ENCODE measurements at places on chromosomes 3 and 15.

GRCh38 chr15:83657549-83657948 is 3.6 kb downstream of the ADAMTSL3 start:
- DNase-seq = no peak

GRCh38 chr3:74403307-74403706 is 211.2 kb downstream of the CNTN3 start:
- no peak for DNase-seq

GRCh38 chr15:100050877-100051786 is 290.6 kb downstream of the ADAMTS17 start:
- DNase-seq = no peak

DNA sequence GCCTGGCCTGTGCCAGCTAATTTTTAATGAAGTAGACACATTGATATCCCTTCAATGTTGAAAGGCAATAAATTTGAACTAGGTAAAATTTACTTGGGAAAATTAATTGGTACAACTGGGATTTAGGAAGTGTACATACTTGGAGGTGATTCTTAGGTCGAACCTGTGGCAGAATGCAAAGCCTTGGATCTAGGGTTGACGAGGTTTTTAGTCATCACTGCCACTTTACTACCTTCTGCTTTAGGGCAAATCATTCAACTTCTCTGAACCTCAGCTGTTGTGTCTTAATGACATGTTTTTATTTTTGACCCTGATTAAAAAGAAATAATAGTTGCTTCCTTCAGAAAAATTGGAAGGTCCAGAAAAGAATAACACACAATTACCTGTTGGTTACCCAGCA is 2.5 kb downstream of the APPL1 start:
- DNase-seq = no peak

DNA sequence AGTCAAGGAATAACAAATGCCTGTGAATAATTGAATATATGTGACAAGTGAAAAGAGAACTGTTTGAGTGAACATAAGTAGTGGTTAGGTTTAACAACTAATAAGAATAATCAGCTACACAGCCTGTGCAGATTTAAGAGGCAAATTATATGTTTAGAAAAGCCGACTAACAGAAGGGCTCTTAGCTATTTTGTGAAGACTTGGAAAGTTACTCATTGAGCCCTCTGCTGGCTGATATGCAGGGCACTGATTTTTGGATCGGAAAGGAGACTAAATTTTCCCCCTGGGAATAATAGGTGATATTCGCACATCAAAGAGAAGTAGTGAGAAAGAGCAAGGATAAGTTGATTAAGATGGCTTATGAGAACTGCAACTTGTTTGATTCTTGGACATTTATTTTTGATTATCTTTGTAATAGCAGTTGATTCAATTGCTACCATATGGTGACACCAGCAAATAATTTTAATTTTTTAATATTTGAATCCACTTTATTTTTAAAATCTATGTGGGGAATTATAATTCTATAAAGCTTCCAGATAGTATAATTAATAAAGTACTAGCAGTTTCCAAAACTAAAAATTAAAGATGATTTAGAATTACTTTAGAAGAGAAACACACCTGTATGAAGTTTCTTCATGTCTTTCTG is 156.2 kb downstream of the NLGN1 start:
- DNase-seq = peak; percentile 26

DNA sequence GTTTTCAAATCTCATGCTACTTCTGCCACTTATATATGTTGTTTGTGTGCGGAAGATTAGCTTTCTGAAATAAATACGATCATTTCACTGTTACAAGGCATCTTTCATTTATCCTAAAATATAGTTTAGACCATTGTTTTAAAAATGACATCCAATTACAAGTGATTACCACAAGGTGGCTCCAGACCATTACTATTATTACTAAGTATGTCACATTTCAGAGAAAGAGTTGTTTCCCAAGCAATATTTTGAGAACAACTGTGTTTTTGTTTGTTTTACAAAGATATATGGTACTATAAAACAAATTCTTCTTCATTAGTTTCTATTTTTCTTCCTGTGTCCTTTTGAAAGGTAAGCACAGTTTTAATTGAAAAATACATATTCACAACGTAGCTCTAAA is 136.0 kb upstream of the RAP2B start:
- DNase-seq = peak; percentile 45

- peak; percentile 89 for DNase-seq
Measured at GRCh38 chr3:128623762-128624176, 26.8 kb downstream of the RPN1 start.

- DNase-seq = peak; percentile 57
Measured at GRCh38 chr3:4995500-4996053, 16.3 kb downstream of the BHLHE40 start.

DNA sequence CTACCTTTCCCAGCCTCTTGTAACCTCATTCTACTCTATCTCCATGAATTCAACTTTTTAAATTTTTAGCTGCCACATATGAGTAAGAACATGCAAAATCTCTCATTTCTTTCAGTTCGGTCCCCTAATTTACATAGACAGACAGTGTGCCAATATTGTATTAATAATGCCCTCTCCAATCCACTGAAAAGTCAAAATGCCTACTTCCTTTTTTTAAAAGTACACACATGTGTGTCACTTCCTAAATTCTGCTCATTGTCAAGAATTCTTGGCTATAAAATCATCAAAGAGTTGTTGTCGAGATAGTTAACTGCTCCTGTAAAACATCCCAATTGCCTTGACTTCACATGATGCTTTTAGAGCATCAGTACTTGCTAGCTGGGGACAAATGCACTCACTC is 84.2 kb upstream of the IL12A start:
- no peak for DNase-seq

- DNase-seq = no peak
Measured at GRCh38 chr3:12638105-12638504, 25.8 kb downstream of the RAF1 start.

GRCh38 chr3:5426094-5426883 is 238.8 kb downstream of the EDEM1 start:
- no peak for DNase-seq

- no peak for DNase-seq
Measured at GRCh38 chr15:77749998-77750540, 117.4 kb upstream of the LINGO1 start.

GRCh38 chr3:32492684-32493436 is 9.8 kb downstream of the CMTM6 start:
- peak; percentile 31 for DNase-seq

DNA sequence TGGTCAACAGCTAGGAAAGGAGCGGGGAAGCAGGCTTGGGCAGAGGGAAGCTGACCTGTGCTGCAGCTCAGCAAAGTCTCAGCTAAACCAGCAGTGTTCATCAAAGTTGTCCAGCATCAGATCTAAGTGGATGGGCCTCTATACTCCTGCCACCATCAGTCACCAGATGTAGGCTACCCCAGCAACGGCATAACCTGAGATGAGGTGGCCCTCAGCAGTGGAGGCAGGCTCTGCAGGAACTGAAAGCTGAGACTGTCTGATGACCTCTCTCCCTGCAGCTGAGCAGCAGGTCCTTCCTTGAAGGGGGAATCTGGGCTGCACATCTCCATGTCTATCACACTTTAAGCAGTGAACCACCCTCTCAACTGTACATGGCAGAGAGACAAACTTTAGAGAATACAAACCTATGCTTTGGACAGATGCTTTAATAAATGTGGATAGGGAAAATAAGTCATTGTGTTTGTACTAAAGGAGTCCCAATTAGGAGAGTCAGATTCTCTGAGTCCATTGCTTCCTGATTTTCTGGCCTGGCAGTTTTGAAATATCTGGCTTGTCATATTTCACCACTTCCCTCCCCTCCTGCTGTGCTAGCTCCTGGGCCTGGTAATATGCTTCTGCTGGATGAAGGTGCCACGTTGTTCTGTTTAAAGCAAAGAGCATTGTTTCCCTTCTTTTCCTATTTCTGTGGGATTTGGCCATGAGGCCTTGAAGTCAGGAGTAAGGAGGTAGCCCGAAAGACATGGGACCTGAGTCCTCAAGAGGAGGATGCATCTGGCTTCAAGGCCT is 11.1 kb upstream of the PSTPIP1 start:
- DNase-seq = no peak

GRCh38 chr15:79773128-79773527 is 123.7 kb downstream of the MTHFS start:
- DNase-seq = no peak

DNA sequence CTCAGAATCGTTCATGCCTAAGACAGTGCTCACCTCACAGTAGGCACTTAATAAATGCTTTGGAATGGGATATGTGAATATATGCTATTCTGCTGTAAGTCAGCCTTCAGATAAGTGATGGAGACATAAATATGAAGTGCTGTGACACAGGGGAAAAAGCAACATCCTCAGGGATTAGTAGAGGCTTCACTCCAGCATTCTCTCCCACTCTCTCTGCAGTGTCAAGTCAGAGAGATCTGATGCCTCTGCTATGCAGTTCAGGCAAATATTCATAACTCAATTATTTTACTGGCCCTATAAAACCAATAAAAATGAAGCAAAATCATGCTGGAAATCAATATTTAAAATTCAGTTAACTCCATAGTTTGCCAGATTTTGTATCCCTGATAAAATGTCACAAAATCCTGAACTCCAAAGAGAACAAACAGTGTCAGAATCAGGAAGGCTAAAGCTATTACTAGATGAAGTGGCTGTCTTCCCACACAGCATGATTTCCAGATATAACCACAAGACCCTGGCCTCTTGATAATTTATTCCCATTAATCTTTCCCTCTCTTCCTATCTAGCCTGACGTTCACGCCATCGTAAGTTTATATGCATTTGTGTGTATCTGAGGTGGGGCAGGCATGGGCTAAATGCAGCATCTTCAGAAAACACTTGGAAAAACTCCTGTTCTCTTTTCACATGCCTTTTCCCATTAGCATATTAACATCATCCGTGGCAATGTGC is 278.9 kb upstream of the ATP11B start:
- no peak for DNase-seq

Data from HCEC 1CT (cell line).